ENCODE measurements at places on chromosomes 2 and 18. TPM values are rescaled to one million over a fixed set of nuclear protein-coding genes. Genes with fewer than 3 reads are reported as not detected.

GRCh38 chr2:135694711-135695110 is 46.9 kb upstream of the UBXN4 start:
- no peak for DNase-seq
- peaks cover 10% of the 10 kb centered on the region for H3K36me3 ChIP-seq
- no peak overlapping the region for H3K27ac ChIP-seq
- no peak overlapping the region for H3K4me3 ChIP-seq

DNA sequence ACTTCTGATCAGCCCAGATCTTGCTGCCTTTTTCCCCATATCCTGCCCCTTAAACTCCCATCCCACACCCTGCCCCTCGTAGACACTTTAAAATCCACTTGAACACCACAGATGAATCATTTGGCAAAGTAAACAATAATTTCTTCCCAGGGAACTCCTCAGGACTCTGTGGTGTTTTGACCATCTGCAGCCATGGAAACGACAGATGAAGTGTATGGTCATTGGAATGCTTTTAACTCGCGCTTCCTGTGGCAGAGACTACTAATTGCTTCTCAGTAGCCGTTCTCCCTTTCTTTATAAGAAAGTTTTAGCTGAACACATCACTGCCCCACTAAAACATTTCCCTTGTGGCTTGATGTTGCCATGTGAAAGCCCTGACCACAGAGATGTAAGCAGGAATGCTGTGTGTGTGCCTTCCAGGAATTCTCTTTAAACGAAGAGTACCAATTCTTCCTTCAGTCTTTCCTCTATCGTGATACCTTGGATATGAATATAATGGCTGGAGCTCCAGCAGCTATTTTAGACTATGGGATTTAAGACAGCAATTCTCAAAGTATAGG is 92.7 kb upstream of the PARD3B start:
- H3K36me3 ChIP-seq = no peaks in the 10 kb centered on the region
- H3K4me1 ChIP-seq = peaks cover 19% of the 10 kb centered on the region
- H3K4me3 ChIP-seq = peak overlapping the region; percentile 4

DNA sequence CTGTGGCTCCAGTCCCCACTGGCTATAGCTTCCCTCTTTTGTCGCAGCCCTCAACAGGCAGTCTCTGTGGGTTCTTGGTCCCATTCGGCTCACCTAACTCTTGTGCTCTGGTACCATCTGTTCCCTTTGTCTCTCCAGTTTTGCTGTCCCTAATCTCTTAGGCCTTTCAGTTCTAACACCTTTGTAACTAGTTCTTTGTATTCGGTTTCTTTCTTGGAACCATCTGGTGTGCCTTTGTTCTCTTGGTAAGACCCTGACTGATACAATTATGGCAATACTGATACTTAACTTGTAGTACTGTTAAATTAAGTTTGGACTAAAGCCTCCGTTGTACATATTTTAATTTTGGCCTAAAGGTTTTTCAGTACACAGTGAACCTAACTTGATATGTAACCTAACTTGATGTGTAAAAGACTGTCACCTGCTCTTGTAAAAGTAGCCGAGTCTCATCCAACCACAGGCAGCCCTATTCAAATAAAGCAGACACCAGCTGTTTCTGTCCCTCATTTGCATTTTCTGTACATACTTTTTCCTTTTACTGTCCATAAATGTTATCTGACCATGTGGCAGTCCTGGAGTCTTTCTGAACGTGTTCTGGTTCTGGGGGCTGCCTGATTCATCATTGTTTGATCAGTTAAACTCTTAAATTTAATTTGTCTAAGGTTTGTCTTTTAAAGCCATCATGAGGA is 4.8 kb upstream of the MRPL44 start:
- peaks cover 21% of the 10 kb centered on the region for H3K4me1 ChIP-seq
- H3K4me3 ChIP-seq = peak overlapping the region; percentile 18
- H3K27me3 ChIP-seq = no peaks in the 10 kb centered on the region
- H3K27ac ChIP-seq = peak overlapping the region; percentile 69
- no peaks in the 10 kb centered on the region for H3K36me3 ChIP-seq
- DNase-seq = peak; percentile 75

- DNase-seq = no peak
- H3K27ac ChIP-seq = no peak overlapping the region
- no peaks in the 10 kb centered on the region for H3K27me3 ChIP-seq
- no peak overlapping the region for H3K4me3 ChIP-seq
Observed at GRCh38 chr2:167792126-167792525, 455.3 kb downstream of the STK39 start.

DNA sequence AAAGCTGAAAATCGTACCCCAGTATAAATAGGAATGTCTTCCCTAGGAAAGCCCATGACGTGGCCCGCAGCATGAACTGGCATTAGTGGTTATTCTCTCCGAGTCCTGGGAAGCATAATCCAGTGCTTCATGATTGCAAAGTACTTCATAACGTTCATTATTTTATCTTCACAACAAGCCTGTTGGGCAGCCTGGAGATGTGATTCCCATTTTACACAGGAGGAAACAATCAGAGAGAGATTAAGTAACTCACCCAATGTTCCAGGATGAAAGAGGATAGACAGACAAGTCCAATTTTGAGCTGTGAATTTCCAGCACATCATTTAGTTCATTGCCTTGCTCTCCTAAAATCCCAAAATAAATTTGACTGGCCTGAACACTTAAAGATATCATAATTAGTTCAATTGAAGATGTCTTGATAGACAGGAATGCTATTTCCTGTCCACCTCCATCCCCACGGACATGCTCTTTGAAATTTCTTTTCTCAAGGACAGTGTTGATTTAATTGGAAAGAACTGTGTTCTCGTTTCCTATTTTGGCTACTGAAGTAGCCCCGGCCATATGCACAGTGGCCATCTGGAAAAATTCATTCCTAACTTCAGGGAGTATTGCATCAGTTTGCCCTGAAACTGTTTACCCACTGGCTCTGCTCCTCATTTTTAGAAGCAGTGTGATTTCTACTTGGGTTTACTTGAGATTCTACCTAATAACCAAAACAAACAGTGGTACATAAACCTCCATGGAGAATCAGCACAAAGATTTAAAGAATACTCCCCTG is 93.9 kb downstream of the VWC2L start:
- no peak for DNase-seq
- H3K4me3 ChIP-seq = no peak overlapping the region
- no peaks in the 10 kb centered on the region for H3K36me3 ChIP-seq
- H3K27me3 ChIP-seq = no peaks in the 10 kb centered on the region
- no peak overlapping the region for H3K27ac ChIP-seq
- H3K4me1 ChIP-seq = no peaks in the 10 kb centered on the region

- DNase-seq = no peak
- H3K4me1 ChIP-seq = peaks cover 15% of the 10 kb centered on the region
- no peaks in the 10 kb centered on the region for H3K27me3 ChIP-seq
- H3K4me3 ChIP-seq = peak overlapping the region; percentile 66
- no peaks in the 10 kb centered on the region for H3K36me3 ChIP-seq
Observed at GRCh38 chr2:166376488-166376828, 714 bp upstream of the SCN9A start.

DNA sequence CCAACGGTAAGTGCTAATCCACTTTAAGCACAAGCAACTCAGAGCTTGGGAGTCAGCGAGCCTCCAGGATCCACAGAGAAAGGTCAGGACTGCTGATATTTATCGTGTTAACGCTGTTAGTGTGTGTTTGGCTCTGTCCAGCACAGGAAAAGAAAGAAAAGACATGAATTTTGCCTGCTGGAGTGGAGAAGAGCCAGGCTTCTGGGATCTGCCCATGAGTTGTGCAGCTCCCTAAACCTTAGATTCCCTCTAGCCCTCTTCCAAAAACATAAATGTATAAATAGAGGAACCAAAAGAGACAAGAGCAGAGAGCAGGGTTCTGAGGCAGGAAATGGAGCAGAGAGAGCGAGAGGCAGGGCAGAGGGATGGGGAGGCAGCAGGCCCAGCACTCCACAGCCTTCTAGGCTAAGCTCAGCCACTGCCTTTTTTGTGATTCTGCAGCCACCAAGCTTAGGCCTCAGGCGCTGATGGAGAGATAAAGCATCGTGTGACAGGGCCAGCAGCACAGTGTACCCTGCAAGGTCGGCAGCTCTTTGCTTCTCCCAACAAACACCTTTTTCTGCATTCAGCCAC is 14.5 kb upstream of the MAT2A start:
- H3K36me3 ChIP-seq = no peaks in the 10 kb centered on the region
- H3K4me3 ChIP-seq = no peak overlapping the region
- DNase-seq = peak; percentile 78
- peaks cover 26% of the 10 kb centered on the region for H3K4me1 ChIP-seq
- H3K27ac ChIP-seq = peak overlapping the region; percentile 8
- H3K27me3 ChIP-seq = peaks cover 4% of the 10 kb centered on the region

DNA sequence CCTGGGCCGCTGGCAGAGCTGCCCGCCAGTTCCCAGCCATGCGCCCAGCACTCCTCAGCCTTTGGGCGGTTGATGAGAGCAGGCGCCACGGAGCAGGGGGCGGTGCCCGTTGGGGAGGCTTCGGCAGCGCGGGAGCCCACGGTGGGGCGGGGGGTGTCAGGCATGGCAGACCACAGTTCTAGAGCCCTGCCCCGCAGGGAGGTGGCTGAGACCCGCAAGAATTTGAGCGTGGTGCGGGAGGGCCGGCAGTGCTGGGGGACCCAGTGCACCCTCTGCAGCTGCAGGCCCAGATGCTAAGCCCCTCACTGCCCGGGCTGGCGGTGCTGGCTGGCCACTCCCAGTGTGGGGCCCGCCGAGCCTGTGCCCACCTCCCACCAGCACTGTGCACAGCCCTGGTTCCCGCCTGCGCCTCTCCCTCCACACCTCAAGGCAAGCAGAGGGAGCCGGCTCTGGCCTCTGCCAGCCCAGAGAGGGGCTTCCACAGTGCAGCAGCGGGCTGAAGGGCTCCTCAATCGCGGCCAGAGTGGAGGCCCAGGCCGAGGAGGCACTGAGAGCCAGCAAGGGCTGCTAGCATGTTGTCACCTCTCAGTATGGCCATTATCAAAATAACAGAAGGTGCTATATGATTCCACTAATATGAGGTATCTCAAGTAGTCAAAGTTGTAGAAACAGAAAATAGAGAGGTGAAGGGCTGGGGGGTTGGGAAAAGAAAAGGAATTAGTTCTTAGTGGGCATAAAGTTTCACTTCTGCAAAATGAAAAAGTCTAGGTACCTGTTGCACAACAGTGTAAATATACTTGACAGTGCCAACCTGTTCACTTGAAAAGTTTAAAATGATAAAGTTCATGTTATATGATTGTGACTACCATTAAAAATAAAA is 72.3 kb downstream of the SH3YL1 start:
- no peaks in the 10 kb centered on the region for H3K4me1 ChIP-seq
- no peak overlapping the region for H3K27ac ChIP-seq
- no peak for DNase-seq
- 0 out of 2 replicates have a peak, but pooled peaks cover 3% of the 10 kb centered on the region for H3K27me3 ChIP-seq
- no peak overlapping the region for H3K4me3 ChIP-seq

DNA sequence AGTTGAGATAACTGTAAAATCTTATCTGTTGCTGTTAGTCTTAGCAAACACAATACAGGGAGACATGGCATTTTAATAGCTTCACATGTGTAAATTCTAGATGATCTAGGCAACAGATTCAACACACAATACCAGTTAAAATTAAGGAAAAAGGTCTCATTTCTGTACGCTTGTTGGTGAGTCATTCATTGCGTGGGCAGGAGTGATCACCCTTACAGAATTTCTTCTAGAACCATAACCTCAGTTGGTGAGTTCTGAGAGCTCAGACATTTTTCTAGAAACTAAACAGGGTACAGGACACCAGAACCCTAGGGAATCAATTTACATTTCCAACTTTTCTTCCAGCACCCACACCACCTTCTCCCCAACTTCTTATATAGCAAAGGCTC is 81.9 kb downstream of the SLC8A1 start:
- H3K4me1 ChIP-seq = peaks cover 43% of the 10 kb centered on the region
- H3K27ac ChIP-seq = no peak overlapping the region
- no peak for DNase-seq
- H3K27me3 ChIP-seq = no peaks in the 10 kb centered on the region

DNA sequence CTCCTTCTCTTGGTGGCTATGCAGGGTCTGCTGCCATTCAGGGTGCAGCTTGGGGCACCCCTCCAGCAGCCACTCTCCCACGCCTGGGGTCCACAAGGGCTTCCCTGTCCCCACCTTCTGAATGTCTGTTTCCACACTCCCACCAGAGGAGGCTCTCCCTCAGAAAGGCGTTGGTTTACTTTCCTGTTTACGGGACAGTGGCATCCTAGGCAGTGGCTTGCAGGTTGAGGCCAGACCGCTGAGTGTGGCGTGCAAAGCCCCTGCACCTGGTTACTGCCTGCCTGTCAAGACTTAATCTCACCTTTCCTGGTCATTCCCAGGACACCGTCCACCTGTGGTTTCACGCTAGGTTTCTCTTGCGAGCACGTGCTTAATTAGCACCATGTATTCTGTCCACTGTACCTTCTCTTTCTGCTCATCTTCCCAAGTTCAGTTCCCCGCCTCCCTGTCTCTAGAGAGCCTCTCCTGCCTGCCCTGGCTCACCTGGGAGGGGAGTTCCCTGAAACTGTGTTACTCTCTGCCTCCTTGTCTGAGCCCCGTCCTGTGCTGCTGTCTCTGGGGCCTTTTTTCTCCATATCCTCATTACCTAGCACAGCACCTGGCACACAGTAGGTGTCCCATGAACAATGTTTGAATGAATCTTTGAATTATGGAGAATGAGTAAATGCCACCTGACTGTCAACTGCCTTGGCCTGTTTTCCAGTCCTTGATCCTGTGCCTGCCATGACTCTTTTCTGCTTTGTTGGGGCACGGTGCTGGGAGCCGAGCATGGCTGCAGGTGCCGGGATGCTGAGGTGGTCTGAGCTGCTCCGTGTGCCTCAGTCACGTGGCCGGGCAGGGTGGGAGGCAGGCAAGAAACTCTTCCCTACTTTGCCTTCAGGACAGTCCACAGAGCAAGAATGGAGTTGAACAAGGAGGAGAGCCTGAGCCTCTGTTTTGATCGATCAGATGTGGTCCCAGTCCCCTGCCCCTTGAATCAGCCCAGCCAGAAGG is 56.4 kb downstream of the ARHGEF4 start:
- H3K4me1 ChIP-seq = no peaks in the 10 kb centered on the region
- peaks cover 11% of the 10 kb centered on the region for H3K27me3 ChIP-seq
- H3K27ac ChIP-seq = no peak overlapping the region

- no peak overlapping the region for H3K27ac ChIP-seq
- DNase-seq = peak; percentile 9
- no peaks in the 10 kb centered on the region for H3K36me3 ChIP-seq
- no peak overlapping the region for H3K4me3 ChIP-seq
- no peaks in the 10 kb centered on the region for H3K27me3 ChIP-seq
Observed at GRCh38 chr2:62597323-62597722, 91.3 kb upstream of the TMEM17 start.

- H3K4me1 ChIP-seq = no peaks in the 10 kb centered on the region
- no peaks in the 10 kb centered on the region for H3K27me3 ChIP-seq
- no peak for DNase-seq
Observed at GRCh38 chr2:236964291-236964690, 121.4 kb upstream of the COPS8 start.

GRCh38 chr2:232890896-232891601 is 21.0 kb downstream of the SNORC start:
- H3K4me3 ChIP-seq = peak overlapping the region; percentile 30
- no peak overlapping the region for H3K27ac ChIP-seq
- no peaks in the 10 kb centered on the region for H3K36me3 ChIP-seq
- peak; percentile 56 for DNase-seq

- no peak overlapping the region for H3K27ac ChIP-seq
- peak; percentile 15 for DNase-seq
- no peaks in the 10 kb centered on the region for H3K4me1 ChIP-seq
- H3K36me3 ChIP-seq = no peaks in the 10 kb centered on the region
- H3K27me3 ChIP-seq = no peaks in the 10 kb centered on the region
Observed at GRCh38 chr18:34729264-34729663, 19.2 kb downstream of the DTNA start.

The GALR1 gene
- total RNA-seq = not detected

The CTAGE1 gene
- total RNA-seq = not detected

The SEPTIN10 gene
- 64.8 TPM for total RNA-seq

The RBFA gene
- total RNA-seq = 24.0 TPM

The ASB1 gene
- total RNA-seq = 43.8 TPM

The NT5DC4 gene
- total RNA-seq = not detected

The CCBE1 gene
- not detected for total RNA-seq

Data from SJCRH30 (cell line).